ENCODE measurements at places on chromosomes 2 and 18. TPM values are rescaled to one million over a fixed set of nuclear protein-coding genes. Genes with fewer than 3 reads are reported as not detected.

DNA sequence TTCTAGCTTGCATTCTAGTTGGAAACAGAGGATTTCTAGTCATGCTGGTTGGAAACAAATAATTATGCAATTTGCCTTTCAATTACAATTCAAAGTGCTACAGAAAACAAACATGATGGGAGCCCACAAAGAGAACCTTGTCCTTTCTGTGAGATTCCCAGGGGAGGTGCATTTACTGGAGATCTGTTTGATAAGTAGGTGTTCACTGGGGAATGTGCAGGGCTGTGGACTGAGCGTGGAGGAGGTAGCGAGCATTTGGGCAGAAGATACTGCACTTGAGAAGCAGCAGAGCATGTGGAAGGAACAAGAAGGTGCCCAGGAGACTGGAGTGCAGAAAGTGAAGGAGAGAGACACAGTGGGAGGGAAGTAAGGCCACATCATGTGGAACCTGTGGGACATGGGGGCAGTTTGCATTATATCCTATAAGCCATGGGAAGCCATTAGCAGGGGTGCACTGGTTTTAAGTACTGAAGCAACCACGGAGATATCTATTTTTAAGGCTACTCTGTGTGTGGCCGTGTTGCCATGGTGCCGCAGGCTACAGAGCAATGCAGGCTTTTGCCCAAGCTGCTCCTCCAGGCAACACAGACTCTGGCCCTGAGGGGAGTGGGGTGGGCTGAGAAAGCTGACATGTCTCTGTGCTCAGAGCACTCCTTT is 154.0 kb downstream of the ANTXR1 start:
- no peak for DNase-seq
- no peak overlapping the region for H3K27ac ChIP-seq
- peaks cover 84% of the 10 kb centered on the region for H3K4me1 ChIP-seq
- peaks cover 37% of the 10 kb centered on the region for H3K36me3 ChIP-seq
- no peaks in the 10 kb centered on the region for H3K27me3 ChIP-seq

GRCh38 chr18:40606996-40607395 is 1348.0 kb upstream of the PIK3C3 start:
- H3K4me1 ChIP-seq: no peaks in the 10 kb centered on the region
- H3K27me3 ChIP-seq: no peaks in the 10 kb centered on the region
- no peak overlapping the region for H3K4me3 ChIP-seq
- H3K27ac ChIP-seq: no peak overlapping the region
- no peaks in the 10 kb centered on the region for H3K36me3 ChIP-seq

DNA sequence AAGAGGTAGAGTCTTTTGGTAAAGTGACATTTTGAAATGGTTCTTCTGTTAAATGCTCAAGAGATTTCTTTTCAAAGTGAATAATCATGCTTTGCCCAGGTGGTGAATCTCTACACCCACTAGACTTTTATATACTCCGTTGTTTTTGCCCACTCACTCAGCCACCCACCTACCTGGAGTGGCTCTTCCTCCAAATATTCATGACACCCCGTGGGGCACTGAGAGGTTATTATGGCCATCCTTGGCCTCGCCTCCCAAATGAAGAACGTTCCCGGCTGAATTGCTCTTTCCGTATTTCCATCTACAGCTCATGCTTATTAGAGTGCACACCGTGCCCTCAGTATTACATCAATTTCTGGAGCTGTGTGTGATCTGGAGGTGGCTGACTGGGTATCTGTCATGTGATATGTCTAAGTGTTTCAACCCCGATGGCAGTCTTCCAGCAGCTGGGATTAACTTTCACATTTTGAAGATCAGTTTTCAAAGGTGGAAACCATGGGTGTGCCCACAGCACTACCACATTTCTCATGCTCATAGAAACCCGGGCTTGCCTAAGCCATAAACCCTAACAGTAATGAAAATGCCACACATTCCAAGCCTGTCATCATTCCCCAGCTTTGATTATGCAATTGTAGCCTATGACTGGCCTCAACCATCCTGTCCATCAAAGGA is 406.6 kb upstream of the MMADHC start:
- H3K27ac ChIP-seq: peak overlapping the region; percentile 5
- H3K27me3 ChIP-seq: no peaks in the 10 kb centered on the region
- H3K36me3 ChIP-seq: peaks cover 4% of the 10 kb centered on the region
- H3K4me1 ChIP-seq: peaks cover 51% of the 10 kb centered on the region
- DNase-seq: peak; percentile 47
- H3K4me3 ChIP-seq: no peak overlapping the region

GRCh38 chr18:2547477-2548087 is 23.7 kb downstream of the METTL4 start:
- H3K4me1 ChIP-seq: no peaks in the 10 kb centered on the region
- no peaks in the 10 kb centered on the region for H3K36me3 ChIP-seq

GRCh38 chr2:106296182-106296815 is 102.2 kb upstream of the UXS1 start:
- no peak for DNase-seq
- no peaks in the 10 kb centered on the region for H3K4me1 ChIP-seq
- H3K27ac ChIP-seq: no peak overlapping the region

DNA sequence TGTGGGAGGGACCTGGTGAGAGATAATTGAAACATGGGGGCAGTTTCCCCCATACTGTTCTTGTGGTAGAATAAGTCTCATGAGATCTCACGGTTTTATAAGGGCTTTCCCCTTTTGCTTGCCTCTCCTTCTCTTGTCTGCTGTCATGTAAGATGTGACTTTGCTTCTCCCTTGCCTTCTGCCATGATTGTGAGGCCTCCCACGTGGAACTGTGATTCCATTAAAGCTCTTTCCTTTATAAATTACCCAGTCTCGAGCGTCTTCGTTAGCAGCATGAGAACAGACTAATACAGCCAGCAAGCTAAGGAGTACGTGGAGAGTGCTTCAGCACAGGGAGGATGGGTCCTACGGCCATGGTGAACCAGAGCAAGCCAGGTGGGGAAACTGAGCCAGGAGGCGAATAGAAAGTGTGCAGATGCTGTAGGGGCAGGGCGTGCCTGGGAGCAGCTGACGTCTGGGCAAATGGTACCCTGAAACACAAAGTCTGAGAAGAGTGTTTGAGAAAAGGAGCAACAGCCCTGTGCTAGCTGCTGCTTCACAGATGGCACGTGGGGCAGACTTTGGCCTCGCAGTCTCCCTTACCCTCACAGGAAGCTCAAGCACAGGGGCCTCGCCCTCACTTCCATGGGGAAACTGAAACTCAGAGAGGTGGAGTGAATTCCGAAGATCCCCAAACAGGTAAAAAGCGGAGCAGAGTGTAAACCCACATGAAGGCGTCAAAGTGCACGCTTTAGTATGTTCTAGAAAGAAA is 64.2 kb downstream of the MYT1L start:
- H3K4me3 ChIP-seq: no peak overlapping the region
- H3K36me3 ChIP-seq: no peaks in the 10 kb centered on the region
- no peak overlapping the region for H3K27ac ChIP-seq

- H3K36me3 ChIP-seq: no peaks in the 10 kb centered on the region
- H3K27ac ChIP-seq: no peak overlapping the region
- H3K27me3 ChIP-seq: no peaks in the 10 kb centered on the region
- H3K4me3 ChIP-seq: no peak overlapping the region
- no peak for DNase-seq
Observed at GRCh38 chr2:57615855-57616556, 430.6 kb upstream of the VRK2 start.

DNA sequence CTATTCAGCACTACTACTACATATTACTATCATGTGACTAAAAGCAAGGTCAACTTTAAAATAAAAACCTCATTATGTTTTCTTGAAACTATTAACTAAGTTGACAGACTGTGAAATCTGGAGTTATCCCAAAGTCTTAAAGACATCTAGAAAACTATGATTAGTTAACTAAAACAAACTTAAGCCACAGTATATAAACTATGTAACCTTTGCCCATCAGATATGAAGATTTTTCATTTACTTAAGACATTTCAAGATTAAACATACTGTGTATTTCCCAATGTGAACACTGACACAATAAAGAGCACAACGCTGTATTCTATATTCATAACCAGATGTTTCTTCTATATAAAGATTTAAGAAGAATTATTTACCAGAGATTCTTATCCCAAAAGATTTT is 33.5 kb upstream of the CACNB4 start:
- no peak overlapping the region for H3K27ac ChIP-seq
- DNase-seq: no peak
- peaks cover 17% of the 10 kb centered on the region for H3K36me3 ChIP-seq

- H3K4me1 ChIP-seq: peaks cover 15% of the 10 kb centered on the region
- no peak overlapping the region for H3K27ac ChIP-seq
- no peak for DNase-seq
- no peaks in the 10 kb centered on the region for H3K36me3 ChIP-seq
Observed at GRCh38 chr18:22280453-22280750, 111.0 kb downstream of the GATA6 start.

GRCh38 chr2:73028841-73029240 is 42.7 kb downstream of the SFXN5 start:
- DNase-seq: no peak
- H3K4me3 ChIP-seq: no peak overlapping the region
- H3K4me1 ChIP-seq: no peaks in the 10 kb centered on the region
- no peaks in the 10 kb centered on the region for H3K36me3 ChIP-seq

GRCh38 chr18:5142131-5142530 is 54.9 kb downstream of the AKAIN1 start:
- no peak overlapping the region for H3K4me3 ChIP-seq
- H3K4me1 ChIP-seq: no peaks in the 10 kb centered on the region
- H3K36me3 ChIP-seq: no peaks in the 10 kb centered on the region

GRCh38 chr2:238172439-238172838 is 13.7 kb downstream of the ERFE start:
- H3K4me1 ChIP-seq: peaks cover 56% of the 10 kb centered on the region
- no peak for DNase-seq
- peaks cover 6% of the 10 kb centered on the region for H3K27me3 ChIP-seq
- peak overlapping the region; percentile 73 for H3K27ac ChIP-seq
- no peak overlapping the region for H3K4me3 ChIP-seq

GRCh38 chr2:95292623-95293260 is 4.4 kb upstream of the KCNIP3 start:
- H3K36me3 ChIP-seq: peaks cover 10% of the 10 kb centered on the region
- peaks cover 19% of the 10 kb centered on the region for H3K27me3 ChIP-seq
- H3K4me1 ChIP-seq: no peaks in the 10 kb centered on the region
- peak; percentile 7 for DNase-seq
- no peak overlapping the region for H3K27ac ChIP-seq
- H3K4me3 ChIP-seq: no peak overlapping the region

DNA sequence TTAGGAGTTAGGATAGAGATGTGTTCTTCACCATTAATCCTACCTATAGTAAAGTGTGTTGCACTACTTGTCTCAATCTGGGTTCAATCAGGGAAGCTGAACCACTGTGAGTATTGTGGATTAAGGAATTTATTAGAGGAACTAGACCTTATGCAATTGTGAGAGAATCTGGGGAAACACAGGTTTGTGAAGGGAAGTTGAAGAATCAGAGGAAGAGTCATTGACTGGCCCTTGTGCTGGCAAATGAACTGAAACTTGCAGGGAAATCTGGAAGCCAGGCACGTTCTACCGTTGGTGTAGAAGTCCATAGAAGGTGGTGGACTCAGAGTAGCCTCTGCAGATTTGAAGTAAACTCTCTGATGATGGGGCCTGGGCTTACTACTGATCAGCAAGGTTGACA is 44.7 kb upstream of the HK2 start:
- peaks cover 21% of the 10 kb centered on the region for H3K36me3 ChIP-seq
- H3K4me1 ChIP-seq: peaks cover 10% of the 10 kb centered on the region
- peaks cover 10% of the 10 kb centered on the region for H3K27me3 ChIP-seq
- no peak for DNase-seq

DNA sequence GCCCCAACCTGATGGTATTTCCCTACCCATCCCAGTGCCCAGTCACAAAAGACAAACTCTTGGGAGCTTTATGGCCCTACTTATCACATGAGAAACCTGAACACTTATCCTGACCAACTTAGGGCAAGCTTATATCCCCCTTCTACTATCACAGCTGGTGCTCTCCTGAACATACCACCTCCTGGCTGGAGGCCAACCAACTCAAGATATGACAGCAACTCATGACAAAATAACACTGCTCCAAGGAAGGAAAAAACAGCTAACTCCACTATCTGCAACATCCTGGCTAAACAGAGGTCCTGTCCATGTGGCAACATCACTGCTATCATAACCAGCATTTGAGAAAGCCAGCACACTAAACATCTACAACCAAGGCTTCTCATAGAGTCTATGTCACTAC is 20.9 kb upstream of the CLASP1 start:
- peaks cover 11% of the 10 kb centered on the region for H3K36me3 ChIP-seq
- H3K4me3 ChIP-seq: no peak overlapping the region
- H3K27me3 ChIP-seq: peaks cover 1% of the 10 kb centered on the region
- no peak for DNase-seq
- no peak overlapping the region for H3K27ac ChIP-seq

GRCh38 chr2:201855356-201855755 is 49.0 kb downstream of the CDK15 start:
- peak overlapping the region; percentile 99 for H3K27ac ChIP-seq
- peaks cover 83% of the 10 kb centered on the region for H3K4me1 ChIP-seq
- peak overlapping the region; percentile 85 for H3K4me3 ChIP-seq

GRCh38 chr2:31241625-31242270 is 7.8 kb downstream of the EHD3 start:
- peaks cover 2% of the 10 kb centered on the region for H3K27me3 ChIP-seq
- no peak overlapping the region for H3K4me3 ChIP-seq
- H3K27ac ChIP-seq: no peak overlapping the region
- DNase-seq: no peak
- peaks cover 52% of the 10 kb centered on the region for H3K4me1 ChIP-seq

DNA sequence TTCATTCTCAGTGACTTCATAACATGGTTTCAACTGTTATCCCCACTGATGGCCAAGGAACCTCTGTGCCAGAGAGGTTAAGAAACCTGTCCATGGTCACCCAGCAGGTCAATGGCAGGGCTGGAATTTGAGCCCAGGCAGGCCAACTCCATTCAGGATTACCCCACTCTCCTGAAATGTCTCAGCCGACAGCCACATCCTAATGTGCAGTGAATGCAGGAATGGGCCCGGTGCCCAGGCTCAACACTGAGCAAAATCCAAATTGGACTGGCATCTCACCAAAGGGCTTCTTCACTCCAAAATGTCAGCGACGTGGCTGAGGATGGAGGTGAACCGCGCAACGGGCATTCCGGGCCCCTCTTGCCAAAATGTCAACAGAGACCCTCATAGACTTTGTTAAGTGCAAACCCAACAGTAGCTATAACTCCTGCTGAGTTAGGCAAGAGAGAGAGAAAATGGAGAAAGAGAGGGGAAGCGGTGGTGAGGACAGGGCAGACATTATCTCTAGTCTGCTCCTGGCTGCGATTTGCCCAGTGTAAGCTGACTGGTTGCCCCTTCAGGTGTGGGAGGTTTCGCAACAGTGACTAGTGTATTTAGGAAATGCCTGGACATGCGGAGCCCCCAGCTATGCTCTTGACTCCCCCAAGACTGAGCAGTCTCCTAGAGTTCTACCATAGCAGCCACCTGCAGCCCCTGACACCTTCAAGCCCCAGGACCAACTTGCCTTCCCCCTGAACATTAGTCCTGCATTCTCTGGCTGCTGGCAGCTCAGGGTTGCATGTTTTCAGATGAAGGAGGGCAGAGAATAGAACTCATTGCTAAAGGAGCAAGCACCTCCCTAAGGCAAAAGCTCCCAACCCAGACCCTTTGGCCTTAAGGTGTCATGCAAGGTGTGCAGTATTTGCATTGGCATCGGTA is 167.7 kb downstream of the ANAPC1 start:
- H3K27ac ChIP-seq: no peak overlapping the region
- peaks cover 15% of the 10 kb centered on the region for H3K36me3 ChIP-seq
- no peak for DNase-seq
- H3K27me3 ChIP-seq: peaks cover 19% of the 10 kb centered on the region

LHCGR gene
- not detected for total RNA-seq

TUBA3E gene
- total RNA-seq: not detected

CDH2 gene
- total RNA-seq: 194 TPM

CFAP221 gene
- total RNA-seq: not detected

All from HFFc6 (cell line).